ENCODE measurements at places on chromosomes 11 and 22. TPM values are rescaled to one million over a fixed set of nuclear protein-coding genes. Genes with fewer than 3 reads are reported as not detected.

The NAGA gene
- 30.7 TPM for total RNA-seq

The CCDC15 gene
- total RNA-seq = 5.5 TPM

- H3K27me3 ChIP-seq = peaks cover 29% of the 10 kb centered on the region
- H3K4me1 ChIP-seq = no peaks in the 10 kb centered on the region
- no peaks in the 10 kb centered on the region for H3K36me3 ChIP-seq
- ATAC-seq = no peak
Observed at GRCh38 chr22:43591380-43591779, 179.6 kb downstream of the MPPED1 start.

DNA sequence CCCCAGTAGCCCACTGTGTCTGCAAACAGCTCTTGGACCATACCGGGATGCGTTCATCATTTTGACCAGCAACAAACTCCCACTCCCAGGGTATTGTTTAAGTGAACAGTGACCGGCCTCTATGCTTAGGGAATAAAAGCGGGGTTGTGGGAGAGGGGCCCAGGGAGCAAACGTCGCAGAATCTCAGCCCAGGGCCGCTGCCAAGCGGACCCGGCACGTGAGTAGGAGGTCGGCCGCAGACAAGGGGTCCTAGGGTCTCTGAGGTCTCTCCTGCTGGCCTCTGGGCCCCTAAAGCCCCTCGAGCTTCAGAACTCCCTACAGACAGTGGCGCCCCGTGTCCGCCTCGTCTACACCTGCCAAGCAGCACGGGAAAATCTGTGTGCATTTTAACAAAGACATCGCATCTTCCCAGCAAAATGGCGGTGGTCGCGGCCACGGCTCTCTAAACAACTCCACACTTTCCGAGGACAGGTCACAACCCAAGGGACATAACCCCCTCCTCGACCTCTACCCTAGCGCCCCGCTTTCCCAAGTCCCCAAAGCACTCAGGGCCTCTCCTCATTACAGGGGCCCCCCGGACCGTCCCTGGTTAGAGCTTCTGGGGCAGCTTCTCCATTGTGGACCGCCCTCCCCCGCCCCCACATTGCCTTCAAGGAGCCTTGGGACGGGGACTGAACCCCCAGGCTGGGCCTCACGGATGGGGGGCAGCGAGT lies 3.9 kb upstream of the GCAT start:
- H3K27me3 ChIP-seq = peaks cover 11% of the 10 kb centered on the region
- peaks cover 13% of the 10 kb centered on the region for H3K4me1 ChIP-seq
- no peak for ATAC-seq
- H3K4me3 ChIP-seq = peak overlapping the region; percentile 78
- H3K27ac ChIP-seq = peak overlapping the region; percentile 68
